ENCODE measurements at places on chromosomes 11 and 22.

GRCh38 chr22:39703091-39703490 is 132.5 kb downstream of the CACNA1I start:
- no peak for DNase-seq

DNA sequence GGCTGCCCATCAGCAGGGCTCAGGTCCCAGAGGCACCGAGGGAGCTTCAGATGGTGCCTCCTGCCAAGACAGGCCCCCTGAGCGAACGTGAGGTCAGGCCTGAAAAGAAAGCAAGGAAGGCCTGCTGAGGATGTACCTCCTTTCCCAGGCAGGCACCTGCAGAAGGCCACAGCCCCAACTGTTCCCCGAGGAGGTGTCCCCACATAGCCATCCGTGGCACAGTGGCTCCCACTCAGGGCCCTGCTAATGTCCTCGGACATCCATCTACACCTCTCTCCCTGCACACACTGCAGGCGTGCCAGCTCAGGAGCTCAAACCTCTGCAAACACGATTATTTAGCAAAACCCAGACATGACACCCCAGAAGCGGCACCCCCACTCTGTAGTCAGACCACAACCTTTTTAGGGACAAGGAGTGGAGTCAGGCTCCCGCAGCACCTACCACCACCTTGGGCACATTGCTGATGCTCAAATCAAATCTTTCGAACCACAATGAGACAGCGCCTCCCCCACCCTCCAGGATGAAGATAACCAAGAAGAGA is 36.9 kb downstream of the SHANK2 start:
- no peak for DNase-seq

GRCh38 chr11:123434262-123434661 is 4.2 kb downstream of the GRAMD1B start:
- DNase-seq, result no peak

GRCh38 chr11:8352103-8352875 is 88.6 kb upstream of the LMO1 start:
- no peak for DNase-seq
